ENCODE measurements at places on chromosomes 11 and 22. TPM values are rescaled to one million over a fixed set of nuclear protein-coding genes. Genes with fewer than 3 reads are reported as not detected.

The SPON1 gene
- 9.4 TPM for total RNA-seq

The MS4A14 gene
- total RNA-seq, result 1.1 TPM

DNA sequence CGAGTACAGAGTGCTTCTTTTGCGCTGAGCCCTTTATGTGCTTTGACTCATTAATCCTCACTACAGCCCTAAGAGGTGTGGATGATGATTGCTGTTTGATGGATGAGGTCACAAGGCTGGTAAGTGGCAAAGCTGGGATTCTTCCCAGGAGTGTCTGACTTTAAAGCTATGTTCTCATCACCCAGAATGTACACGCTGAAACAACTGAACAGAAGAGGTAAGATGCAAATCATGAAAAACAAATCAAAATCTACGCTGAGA, 37.7 kb upstream of the CREB3L1 start:
- DNase-seq, result no peak

The KCNJ5 gene
- 5.4 TPM for total RNA-seq

All from left ventricle myocardium inferior (tissue), 1 donor.